ENCODE measurements at places on chromosomes 6 and 20.
A peak's percentile ranks its signal among the peaks of the same experiment; 100 is the strongest.

GRCh38 chr6:89145091-89145955 is 532 bp upstream of the PM20D2 start:
- DNase-seq: no peak

DNA sequence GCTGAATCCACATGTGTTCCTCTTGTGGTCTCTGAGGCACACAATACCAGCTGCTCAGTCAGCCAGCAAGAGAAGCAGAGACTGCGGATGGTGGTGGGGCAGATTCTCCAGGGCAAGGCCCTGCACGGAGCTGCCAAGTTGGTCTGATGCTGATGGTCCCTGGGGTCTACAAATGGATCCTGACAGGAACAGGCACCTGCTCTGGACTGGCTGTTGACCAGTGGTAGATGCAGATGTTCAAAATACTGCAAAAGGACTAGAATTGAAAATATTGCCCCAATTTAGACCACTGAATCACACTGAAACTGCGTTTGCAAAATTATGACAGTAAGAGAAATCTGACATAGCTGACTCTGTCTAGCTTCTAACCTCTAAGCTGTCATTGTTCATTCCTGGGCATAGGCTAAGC is 29.6 kb upstream of the TUBB2A start:
- no peak for DNase-seq

GRCh38 chr6:106973836-106974335 is 643 bp downstream of the CD24 start:
- DNase-seq: no peak

- DNase-seq: no peak
These were observed 659 bp downstream of the CEP85L start for GRCh38 chr6:118650582-118651281.

DNA sequence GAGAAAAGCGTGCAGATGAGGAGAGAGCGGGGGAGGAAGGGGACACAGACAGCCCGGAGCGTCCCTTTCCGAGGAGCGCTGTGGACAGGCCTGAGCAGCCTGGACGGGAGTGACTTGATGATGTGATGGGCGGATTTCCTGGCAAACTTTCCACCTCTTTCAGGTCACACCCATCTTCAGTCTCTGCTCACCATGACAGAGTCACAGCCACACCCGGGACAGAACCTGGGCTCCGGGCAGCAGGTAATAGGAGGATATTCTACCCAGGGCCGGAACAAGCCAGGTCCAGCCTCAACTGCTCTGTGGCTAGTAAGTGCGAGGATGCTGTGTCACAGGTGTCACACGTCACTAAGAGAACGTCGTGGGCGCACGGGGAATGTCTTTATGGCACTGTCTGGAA is 84.3 kb downstream of the THBS2 start:
- DNase-seq: no peak

DNA sequence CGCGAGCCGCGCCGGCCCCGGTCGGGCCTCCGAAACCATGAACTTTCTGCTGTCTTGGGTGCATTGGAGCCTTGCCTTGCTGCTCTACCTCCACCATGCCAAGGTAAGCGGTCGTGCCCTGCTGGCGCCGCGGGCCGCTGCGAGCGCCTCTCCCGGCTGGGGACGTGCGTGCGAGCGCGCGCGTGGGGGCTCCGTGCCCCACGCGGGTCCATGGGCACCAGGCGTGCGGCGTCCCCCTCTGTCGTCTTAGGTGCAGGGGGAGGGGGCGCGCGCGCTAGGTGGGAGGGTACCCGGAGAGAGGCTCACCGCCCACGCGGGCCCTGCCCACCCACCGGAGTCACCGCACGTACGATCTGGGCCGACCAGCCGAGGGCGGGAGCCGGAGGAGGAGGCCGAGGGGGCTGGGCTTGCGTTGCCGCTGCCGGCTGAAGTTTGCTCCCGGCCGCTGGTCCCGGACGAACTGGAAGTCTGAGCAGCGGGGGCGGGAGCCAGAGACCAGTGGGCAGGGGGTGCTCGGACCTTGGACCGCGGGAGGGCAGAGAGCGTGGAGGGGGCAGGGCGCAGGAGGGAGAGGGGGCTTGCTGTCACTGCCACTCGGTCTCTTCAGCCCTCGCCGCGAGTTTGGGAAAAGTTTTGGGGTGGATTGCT is 1.3 kb downstream of the VEGFA start:
- peak; percentile 19 for DNase-seq

- DNase-seq: peak; percentile 60
These were observed 118.7 kb downstream of the CLIC5 start for GRCh38 chr6:45896783-45897441.

DNA sequence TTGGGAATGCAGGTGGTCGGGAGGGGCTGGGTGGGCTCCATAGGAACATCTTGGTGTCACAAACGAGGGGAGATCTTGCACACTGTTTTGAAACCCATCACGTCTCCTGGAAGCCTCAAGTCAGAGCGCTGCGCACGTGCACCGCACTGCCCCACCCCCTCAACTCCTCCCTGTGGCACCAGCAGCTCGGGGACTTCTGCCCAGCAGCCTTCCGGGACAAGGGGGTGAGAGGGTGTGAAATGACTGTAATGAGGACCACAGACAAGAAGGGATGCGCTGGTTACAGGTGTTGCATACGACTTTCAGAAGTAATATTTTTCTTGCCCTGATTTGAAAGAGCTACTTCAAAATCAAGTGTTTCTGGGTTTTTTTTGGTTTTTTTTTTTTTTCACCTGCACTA is 60.3 kb downstream of the FOXC1 start:
- DNase-seq: no peak

All from GM04504 (cell line).